ENCODE measurements at places on chromosomes 6 and 20.

DNA sequence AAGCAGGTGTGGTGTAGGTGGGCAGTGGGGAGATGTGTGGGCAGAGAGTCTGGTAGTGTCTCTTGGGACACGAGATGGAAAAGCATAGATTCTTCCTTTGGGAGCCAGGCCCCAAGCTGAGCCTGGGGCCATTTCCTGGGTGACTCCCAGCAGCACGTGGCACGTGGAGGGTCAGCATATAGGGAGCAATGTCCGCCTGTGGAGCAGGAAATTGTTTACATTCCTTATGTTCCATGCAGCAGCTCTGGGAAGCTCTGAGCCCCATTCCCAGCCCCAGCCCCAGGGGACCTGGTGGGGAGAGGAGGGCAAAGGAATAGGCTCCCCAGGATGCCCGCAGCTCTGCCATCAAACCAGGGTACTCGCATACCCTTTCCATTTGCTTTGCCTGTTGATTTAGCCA is 57.6 kb downstream of the DAAM2 start:
- no peak for DNase-seq

GRCh38 chr20:10171864-10172751 is 46.5 kb upstream of the SNAP25 start:
- DNase-seq = no peak

GRCh38 chr6:16729744-16730143 is 31.5 kb downstream of the ATXN1 start:
- no peak for DNase-seq

- no peak for DNase-seq
Measured at GRCh38 chr20:46322641-46323040, 14.3 kb upstream of the CDH22 start.

DNA sequence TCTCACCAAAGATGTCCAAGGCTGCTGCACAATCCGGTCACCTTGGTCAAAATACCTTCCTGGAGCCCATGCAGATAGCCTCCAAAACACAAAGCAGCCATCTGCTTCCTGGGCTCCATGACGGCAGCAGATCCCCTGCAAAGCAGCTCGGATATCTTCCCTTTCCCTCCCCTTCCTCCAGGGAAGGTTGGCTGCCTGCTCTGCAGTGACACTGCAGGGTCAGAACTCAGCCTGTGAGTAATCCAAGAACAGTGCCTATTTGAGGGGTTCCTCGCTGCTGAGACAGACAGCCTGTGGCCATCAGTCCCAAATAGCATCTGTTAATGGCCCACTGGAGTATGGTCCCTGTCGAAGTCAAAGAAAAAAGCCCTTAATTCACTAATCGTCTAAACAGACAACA is 270.8 kb downstream of the PREX1 start:
- DNase-seq = no peak

- DNase-seq = no peak
Measured at GRCh38 chr6:113635222-113635986, 221.7 kb upstream of the MARCKS start.

DNA sequence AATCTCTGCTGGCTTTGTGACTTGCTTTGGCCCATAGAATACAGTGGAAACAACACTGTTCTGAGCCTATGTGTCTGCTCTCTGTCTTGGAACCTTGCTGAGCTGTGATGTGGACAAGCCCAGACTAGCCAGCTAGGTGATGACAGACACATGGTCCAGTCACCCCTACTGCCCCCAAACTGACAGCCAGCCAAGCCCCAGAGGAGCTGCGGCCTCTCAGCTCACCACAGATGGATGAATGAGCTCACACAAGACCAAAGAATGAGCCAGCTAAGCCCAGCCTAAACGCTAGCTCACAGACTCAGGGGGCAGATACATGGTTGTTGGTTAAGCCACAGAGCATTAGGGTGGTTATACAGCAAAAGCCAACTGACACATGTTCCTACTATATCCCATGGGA is 4.1 kb downstream of the AARS2 start:
- no peak for DNase-seq

DNA sequence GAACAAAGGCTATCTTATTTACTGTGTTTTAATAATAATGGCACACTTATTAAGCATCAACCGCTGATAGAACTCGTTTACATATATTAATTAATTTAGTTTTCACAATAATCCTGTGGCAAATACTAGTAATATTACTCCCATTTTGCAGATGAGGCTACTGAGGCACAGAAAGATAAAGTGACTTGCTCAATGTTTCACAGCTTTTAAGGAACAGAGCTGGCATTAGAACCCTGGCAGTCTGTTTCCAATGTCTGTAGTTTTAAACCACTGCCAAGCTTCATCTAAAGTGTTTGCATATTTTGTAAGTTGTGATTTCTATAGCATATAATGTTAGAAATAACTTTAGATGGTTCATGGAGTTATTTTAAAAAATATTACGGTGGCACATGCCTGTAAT is 38.4 kb upstream of the LRRC1 start:
- DNase-seq = no peak

DNA sequence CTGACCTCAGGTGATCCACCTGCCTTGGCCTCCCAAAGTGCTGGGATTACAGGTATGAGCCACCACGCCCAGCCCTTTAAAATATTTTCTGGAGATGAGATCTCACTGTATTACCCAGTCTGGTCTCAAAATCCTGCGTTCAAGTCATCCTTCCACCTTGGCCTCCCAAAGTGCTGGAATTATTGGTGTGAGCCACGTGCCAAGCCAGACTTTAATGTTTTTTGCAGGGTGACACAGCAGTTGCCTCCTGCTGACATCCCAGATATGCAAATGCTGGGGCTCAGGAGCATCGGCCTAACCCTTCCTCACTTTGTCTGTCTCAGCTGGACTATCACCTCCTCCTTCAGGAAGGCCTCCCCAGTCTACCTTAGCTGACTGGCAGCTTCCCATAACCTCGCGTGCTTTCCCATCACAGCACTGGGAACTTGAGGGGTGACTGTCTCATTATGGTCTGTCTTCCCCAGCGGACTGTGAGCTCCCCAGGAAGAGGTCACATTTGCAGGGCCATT is 14.3 kb upstream of the ID1 start:
- no peak for DNase-seq

DNA sequence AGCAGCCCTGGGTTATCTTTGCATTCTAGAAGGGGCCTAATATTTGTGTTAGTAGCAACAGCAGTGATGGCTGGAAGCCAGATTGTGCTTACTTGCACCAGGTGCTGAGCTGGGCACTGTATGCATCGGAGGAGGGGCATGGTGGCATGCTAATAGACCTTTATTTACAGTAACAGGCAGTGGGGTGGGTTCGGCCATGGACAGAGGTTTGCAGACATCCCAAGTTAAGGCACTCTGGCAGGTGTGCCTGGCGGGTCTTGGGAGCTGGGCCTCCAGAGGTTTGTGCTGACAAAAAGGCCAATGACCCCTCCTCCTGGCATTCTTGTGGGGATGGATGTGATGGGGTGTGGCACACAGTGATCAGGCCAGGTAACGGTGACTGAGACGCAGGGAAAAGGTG is 39.0 kb upstream of the CD93 start:
- no peak for DNase-seq

GRCh38 chr6:143505111-143505510 is 6.4 kb downstream of the FUCA2 start:
- DNase-seq = no peak

- DNase-seq = no peak
Measured at GRCh38 chr6:5112066-5112799, 27.1 kb downstream of the PPP1R3G start.

DNA sequence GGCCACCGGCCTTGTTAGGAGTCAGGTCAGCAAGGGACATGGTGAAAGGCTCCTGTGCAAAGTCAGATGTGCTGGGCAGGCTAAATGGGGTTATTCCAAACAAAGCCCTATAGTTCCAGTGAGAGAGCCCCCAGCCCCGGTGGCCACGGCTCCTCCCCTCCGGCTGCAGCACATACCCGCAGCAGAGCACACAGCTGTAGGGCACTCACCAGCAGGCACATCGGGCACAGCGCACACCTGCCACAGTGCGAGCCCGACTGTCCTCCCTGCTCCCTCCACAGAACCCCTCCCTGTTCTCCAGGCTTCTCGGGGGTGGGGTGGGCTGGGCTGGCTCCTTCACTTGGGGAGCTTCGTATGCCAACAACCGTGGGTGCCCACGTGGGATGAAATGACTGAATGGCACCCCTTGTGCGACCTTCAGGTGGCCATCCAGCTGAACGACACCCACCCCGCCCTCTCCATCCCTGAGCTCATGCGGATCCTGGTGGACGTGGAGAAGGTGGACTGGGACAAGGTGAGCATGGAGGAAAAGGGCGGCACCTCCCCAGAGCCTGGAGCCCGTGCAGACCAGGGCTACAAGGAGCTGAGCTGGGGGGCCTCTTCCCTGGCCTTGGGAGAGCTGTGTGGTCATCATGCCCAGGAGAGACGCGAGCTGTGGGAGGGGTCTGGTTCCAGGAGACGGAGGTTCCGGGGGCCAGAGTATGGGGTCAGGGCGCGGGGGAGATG is 30.9 kb downstream of the PYGB start:
- no peak for DNase-seq

GRCh38 chr6:33631971-33632557 is 10.9 kb downstream of the ITPR3 start:
- no peak for DNase-seq

- no peak for DNase-seq
Measured at GRCh38 chr6:65700561-65700960, 6.5 kb downstream of the EYS start.

GRCh38 chr6:30322527-30323501 is 3.9 kb upstream of the TRIM39 start:
- DNase-seq = no peak

- no peak for DNase-seq
Measured at GRCh38 chr6:113190170-113190569, 667.0 kb upstream of the MARCKS start.

GRCh38 chr20:63819224-63819921 is 11.7 kb downstream of the ZBTB46 start:
- no peak for DNase-seq

GRCh38 chr20:12354725-12355124 is 437.0 kb downstream of the BTBD3 start:
- no peak for DNase-seq

GRCh38 chr20:4905195-4905594 is 96.1 kb downstream of the SLC23A2 start:
- no peak for DNase-seq

- no peak for DNase-seq
Measured at GRCh38 chr20:6295867-6296256, 173.0 kb upstream of the FERMT1 start.

Data from T-helper 22 cell (primary cell).